ENCODE measurements at places on chromosomes 2 and 18.
A peak's percentile ranks its signal among the peaks of the same experiment; 100 is the strongest.

GRCh38 chr2:149271575-149271974, 58.8 kb upstream of the LYPD6 start:
- DNase-seq = no peak

DNA sequence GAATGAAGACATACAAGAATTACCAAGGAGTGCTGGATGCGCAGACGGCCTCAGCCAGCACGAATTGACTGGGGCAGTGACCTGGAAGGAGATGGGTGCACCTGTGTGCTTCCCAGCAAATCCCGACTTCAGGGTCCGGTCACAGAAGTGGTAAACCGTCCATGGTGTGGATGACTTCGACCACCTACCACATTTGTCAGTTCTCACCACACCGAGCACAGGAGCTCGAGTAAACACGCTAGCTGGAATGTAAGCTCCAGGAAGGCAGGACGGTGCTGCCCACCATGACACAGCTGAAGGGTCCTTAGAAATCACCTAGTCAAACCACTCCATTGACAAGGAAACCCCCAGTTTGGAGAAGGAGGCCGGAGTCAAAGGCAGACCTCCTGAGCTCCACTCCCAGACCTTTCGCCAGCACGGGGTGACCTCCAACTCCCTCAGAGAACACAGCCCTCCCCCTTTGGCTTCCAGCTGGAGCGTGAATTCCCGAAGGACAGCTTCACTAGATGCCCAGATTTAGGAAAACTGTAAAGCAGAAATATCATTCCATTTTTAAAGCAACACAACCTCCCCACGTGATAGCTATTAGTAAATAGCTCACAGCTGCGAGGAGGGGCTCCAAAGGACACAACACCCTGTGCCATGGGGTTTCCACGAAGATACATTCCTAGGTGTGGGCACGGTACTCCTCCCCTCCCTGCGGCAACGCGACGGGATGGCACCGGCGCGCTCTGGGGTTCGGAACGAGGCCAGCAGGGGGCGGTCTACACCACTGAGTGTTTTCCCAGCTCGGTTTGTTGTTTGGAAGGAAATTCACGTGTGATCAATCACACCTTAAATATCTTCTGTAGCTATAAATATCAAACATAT, 34.1 kb upstream of the GNAL start:
- DNase-seq = peak; percentile 11

- DNase-seq = no peak
Measured at GRCh38 chr2:230777721-230778120, 65.1 kb downstream of the CAB39 start.

DNA sequence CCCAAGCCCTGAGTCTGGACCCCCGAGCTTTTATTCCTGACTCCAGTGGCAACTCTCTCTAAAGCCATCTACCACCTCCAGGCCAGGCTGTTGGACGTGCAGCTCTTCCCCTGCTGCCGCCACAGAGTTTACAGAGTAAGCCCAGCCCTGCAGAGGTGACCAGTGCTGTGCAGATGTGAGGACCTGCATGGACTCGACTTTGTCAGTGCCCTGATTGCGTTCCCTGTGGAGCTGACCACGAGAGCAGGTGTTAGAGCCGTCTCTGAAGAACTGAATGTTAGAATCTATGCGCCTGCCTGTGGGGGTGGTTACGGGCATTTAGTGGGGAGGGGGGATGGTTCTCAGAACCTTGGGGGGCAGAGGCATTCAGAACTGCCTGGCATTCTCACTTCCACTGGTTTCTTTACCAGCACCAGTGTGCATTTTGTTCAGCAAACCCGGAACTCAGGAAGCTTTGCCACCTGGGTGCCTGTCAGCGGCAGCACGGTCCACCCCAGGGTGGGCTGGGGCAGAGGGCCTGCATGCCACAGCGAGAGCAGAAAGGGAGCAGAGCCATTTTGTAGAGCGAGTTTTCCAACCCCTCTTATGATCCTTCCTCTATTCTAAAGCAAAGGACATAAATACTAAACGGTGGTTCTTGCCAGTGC, 137.9 kb downstream of the KLHL29 start:
- no peak for DNase-seq

- no peak for DNase-seq
Measured at GRCh38 chr2:81550277-81550676, 1245.7 kb upstream of the LRRTM1 start.

DNA sequence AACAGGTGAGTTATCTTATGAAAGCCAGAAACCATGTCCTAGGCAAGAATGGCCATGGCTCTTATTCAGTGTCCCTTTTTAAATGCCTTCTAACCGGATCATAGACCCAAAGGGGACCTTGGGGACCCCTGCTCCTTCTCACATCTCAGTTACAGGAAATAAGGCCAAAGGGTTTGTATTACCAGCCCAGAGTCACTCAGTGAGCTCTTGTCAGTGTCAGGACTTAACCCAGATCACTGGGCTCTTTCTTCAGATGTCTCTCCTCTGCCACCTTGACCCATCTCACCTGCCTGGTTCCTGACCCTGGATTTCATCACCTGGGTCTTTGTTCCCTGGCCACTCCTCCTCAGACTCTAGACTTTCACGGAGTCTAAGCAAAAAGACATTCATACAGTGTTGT, 556.7 kb downstream of the CMPK2 start:
- DNase-seq = no peak

GRCh38 chr18:56570978-56571377, 67.4 kb downstream of the TXNL1 start:
- no peak for DNase-seq

GRCh38 chr2:44723921-44724320, 217.6 kb upstream of the SIX3 start:
- DNase-seq = no peak

- no peak for DNase-seq
Measured at GRCh38 chr2:37654419-37654818, 17.0 kb downstream of the CDC42EP3 start.

DNA sequence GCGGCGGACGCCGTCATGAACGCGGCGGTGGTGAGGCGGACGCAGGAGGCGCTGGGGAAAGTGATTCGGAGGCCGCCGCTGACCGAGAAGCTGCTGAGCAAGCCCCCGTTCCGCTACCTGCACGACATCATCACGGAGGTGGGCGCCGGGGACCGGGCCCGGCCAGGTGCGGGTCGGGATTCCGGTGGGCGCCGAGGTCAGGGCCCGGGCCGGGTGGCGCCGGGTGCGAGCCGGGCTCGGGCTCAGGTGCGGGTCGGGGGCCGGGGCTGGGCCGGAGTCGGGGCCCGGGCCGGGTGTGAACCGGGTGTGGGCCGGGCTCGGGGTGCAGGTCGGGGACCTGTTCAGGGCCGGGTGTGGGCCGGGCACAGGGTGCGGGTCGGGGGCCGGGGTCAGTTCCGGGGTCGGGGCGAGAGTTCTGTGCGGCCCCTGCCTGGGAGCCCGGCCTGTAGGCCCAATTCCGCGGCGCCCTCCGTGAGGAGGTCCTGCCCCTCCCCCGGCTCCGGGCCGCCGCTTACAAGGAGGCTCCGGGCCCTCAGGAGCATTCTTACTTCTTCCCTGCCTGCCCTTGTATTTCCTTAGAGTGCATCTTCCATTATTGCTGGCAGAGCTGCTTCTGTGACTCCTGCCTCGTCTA, 447 bp downstream of the TRAF3IP1 start:
- no peak for DNase-seq

DNA sequence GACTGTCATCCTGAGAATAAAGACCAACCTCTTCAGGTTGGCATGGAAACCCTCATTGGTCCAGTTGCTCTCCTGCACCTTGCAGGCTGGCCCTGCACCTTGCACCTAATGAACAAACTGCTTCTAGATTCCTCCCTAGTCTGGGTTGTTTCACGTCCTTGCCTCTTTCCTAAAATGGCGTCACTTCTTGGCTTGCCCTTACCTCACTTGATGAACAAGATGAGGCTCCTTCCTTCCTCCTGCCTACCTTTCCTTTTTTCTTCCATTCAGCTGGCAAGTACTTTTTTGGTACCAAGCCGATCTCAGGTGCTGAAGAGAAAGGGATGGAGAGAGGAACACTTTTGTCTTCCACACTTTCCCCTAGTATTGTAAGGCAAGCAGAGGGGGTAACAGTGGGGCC, 74.5 kb downstream of the MYCN start:
- no peak for DNase-seq

DNA sequence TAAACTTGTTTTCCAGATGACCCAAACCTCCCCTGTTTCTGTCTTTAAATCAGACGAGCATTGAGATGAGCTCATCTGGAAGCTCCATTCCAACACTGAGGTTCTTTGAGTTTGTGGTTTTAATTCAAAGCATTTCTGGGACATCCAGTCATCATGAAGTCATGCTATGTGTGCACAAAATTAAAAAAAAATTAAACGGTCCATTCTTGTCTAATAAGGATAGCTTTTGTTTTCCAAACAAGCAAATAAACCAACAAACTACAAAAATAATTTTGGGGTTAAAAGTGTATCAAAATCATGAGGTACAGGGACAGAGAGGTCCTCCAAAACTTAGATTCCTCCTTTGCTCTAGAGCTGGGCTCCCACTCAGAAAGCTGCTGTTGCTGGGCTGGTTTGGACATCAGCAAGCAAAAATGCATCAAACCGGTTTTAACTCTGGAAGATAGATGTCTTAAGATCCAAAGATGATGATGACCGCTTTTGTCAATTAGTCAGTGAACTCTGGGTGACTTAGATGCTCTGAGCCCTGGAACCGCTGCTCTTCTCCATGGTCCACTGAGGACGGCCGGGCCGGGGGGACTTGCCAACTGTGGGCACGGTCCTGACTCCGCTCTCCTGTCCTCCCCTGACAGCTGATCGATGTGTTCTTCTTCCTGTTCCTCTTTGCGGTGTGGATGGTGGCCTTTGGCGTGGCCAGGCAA, 65.4 kb downstream of the TRPM8 start:
- DNase-seq = no peak

- no peak for DNase-seq
Measured at GRCh38 chr2:136479696-136480095, 285.6 kb upstream of the THSD7B start.

GRCh38 chr2:173355132-173355865, 627 bp downstream of the CDCA7 start:
- peak; percentile 21 for DNase-seq

GRCh38 chr2:43254331-43254730, 27.9 kb upstream of the ZFP36L2 start:
- no peak for DNase-seq

DNA sequence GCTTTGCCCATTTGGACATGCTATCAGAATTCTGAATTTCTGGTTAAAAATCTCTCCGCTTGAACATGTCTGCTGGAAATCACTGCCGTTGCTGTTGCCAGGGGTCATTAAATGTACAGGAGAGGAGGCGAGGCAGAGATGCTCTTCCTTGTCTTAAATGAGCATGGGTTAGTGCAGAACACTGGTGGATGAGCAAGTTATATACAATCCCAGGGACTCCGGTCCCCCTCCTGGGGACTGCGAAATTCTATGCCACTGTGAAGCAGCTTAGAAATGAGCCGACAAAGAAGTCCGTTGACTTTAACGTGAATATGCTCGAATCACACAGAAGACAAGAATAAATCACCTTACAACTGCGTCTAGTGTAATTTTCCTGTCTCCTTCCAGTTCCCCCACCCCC, 95.1 kb upstream of the KLHL14 start:
- no peak for DNase-seq

DNA sequence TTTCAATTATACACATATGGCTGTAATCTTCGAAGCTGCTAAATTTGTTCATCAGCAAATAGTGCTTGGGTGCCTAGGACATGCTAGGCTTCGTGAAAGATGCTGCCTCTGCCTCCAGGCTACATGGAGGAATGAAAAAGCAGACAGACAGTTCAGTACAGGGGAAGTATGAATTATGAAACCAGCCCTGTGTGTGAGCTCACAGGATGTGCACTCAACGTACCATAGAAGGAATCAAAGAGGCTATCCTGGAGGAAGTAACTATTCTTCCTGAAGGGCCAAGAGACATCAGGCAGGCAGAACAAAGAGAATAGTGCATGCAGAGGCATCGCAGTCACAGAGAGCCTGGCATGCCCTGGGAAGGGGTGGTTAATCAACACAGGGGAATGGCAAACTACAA, 61.4 kb downstream of the DYM start:
- DNase-seq = peak; percentile 12

- peak; percentile 79 for DNase-seq
Measured at GRCh38 chr2:163348857-163349380, 386.9 kb downstream of the FIGN start.

GRCh38 chr2:152508446-152508845, 173.5 kb downstream of the FMNL2 start:
- no peak for DNase-seq

- DNase-seq = no peak
Measured at GRCh38 chr2:129016972-129017371, 698.3 kb upstream of the HS6ST1 start.

DNA sequence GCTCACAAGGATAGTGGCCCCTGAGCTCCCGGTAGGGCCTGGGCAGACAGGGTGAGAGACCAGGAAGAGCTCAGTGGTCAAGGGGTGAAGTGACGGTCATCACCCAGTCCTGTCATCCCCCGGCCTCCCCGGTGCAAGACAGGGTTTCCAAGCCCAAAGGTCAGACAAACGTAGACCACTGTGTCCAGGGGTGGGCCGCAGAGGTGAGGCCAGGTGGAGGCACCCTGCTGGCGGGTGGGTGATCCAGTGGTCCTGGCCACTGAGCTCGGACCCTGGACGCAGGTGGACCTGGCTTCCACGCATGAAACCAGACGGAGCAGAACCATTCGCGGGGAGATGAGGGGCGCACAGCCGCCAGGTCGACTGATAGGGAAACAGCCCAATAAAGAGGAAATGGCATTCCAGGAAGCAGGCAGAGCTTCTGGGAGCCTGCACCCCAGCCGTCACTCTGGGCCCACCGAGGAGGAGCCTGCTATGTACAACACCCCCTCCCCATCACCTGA, 14.4 kb upstream of the SNED1 start:
- DNase-seq = no peak

GRCh38 chr2:212945526-212945925, 205.9 kb downstream of the IKZF2 start:
- no peak for DNase-seq

DNA sequence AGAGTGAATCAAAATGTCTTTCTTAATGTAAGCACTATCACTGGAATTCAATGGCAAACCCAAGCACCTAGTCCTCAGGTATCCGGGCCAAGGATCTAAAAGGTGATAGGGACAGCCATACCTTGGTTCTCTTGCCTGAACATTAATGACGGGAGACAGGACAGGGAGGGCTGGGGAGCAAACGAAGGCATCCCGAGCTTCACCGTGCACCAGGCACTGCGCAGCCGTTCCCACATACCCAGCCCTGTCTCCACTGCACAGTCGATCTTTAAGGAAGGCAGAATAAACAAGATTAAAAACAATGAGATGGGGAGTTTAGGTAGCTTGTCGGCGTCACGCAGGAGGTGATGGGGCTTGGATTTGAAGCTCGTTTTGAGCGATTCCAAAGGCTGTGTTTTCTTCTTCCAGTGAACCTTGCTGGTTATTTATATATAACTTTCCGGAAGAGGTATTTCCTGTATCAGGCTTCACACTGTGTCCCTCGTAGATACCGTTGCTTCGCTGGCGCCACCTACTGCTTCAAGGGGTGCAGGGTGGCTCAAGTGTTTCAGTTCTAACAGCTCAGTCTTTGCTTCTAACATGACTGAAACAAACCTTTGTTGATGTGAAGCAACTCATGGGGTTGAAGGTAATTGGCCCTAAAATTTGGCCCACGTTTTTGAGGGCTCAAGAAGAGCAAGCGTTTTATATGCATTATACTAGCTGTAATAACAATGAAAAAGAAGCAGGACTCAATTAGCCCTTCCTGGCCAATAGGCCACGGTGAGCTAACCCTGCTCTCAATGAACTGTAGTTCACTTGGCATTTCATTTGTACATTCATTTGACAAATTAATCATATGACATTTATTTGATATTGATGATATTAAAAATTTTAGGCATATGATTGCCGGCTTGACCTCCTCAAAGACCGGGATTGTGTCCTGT, 77.4 kb downstream of the DCDC2C start:
- peak; percentile 24 for DNase-seq

GRCh38 chr2:86223140-86223926, 24.1 kb downstream of the MRPL35 start:
- no peak for DNase-seq

GRCh38 chr18:35580701-35581539, 620 bp upstream of the GALNT1 start:
- DNase-seq = peak; percentile 54

Measured in large intestine (tissue), 12 donors.